ENCODE measurements at places on chromosomes 12 and 14.

- no peak for DNase-seq
Observed at GRCh38 chr12:101379149-101379548, 28.4 kb downstream of the ARL1 start.

DNA sequence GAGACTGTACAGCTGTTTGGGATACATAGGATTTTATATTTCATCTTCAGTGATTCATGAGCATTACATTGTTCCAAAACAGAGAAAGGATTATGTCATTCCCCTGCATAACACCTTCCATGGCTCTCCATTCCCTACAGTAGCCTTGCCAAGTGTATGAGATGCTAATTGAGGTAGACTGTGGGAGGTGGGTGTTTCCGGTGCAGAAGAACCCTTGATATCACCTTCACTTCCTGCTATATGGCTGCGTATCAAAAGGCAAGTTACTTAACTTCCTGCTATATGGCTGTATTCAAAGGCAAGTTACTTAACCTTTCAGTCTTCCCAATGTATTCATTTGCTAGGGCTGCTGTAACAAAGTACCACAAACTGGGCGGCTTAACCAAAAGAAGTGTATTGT, 11.2 kb downstream of the FAR2 start:
- peak; percentile 8 for DNase-seq

GRCh38 chr14:61213191-61213621, 67.9 kb downstream of the TMEM30B start:
- DNase-seq = no peak

GRCh38 chr14:32171469-32171868, 30.4 kb upstream of the RNU6-7 start:
- DNase-seq = no peak

- no peak for DNase-seq
Observed at GRCh38 chr14:62017651-62018230, 255.5 kb downstream of the SNAPC1 start.

DNA sequence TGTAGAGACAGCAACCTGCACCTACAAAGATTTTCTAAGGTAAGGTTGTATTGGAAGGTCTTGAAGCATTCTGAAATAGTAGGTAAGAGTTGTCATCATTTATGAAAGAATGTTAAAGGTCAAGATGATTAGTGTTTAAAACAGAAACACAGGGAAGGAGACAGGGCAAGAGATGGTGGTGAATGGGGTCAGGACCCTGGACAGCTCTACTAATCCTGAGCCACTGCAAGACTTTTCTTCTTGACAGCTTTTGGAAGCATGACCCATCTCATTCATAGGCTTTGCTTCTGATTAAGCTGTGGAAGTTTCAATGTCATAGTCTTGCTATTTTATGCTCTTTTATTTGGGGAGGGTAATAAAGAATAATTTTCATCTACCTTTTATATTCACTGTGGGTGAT, 75.5 kb upstream of the CAND1 start:
- peak; percentile 1 for DNase-seq

GRCh38 chr14:77323571-77323970, 2.7 kb downstream of the GSTZ1 start:
- DNase-seq = no peak

- DNase-seq = peak; percentile 23
Observed at GRCh38 chr12:9669019-9669326, 540 bp upstream of the CLEC2D start.

- DNase-seq = no peak
Observed at GRCh38 chr12:6031001-6031400, 85.9 kb upstream of the ANO2 start.

- DNase-seq = no peak
Observed at GRCh38 chr12:109983432-109984142, 12.6 kb downstream of the GIT2 start.

- no peak for DNase-seq
Observed at GRCh38 chr12:57250541-57250940, 446 bp downstream of the STAC3 start.

DNA sequence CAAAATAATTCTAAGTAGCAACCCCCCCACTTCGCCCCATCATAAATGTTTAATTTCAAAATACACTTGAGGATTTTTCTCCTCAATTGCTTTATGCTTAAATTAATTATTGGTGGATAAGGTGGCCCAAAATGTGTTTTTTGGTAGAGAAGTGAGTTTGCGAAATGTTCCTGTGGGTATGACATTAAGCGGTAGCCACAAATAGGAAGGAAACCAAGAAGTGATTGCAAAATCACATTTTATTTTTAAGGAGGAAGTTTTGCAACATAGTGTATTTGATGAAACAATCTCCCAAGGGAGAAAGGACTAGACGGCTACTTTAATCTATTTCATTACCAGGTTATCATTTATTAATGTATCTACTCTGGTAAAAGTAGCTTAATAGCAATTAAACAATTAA, 25.5 kb downstream of the SLC25A3 start:
- no peak for DNase-seq

DNA sequence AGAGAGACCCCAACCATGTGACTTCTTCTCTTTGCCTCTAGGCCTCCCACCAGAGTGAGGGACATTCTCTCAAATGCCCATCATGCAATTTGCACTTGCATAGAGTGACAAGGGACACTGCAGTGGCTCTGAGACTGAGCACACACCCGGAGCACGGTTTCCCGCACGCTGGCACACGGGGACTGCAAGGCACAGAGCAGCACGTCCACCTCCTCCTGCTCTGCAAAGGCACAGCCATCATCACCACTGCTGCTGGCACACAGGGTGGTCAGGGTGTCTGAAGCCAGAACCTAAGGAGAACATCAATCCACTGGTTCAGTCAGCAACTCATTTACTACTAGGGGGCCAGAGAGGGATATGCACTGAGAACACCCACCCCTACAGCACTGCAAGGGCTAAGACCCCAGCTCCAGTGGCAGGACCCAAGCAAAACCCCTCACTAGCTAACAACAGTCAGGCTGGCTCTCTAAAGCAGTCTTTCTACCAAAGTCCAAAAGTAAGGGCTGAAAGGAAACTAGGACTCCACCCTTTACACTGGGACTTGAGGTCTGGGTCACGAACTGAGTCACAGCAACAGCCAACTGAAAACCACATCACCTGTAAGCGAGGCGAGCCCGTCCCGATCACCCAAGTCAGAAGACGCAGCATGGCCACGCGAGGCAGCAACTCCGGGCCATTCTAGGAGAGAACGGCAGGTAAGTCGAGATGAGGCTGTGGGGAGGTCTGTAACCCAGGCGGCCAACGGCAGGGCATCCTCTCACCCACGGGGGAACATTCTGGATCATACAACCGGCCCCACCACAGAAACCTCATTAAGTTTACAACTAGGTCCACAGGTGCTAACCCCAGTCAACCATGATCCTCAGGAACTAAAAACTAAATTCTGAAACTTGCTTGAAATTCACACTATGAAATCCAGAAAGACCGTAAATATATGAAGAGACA, 37.9 kb downstream of the GCN1 start:
- peak; percentile 24 for DNase-seq

DNA sequence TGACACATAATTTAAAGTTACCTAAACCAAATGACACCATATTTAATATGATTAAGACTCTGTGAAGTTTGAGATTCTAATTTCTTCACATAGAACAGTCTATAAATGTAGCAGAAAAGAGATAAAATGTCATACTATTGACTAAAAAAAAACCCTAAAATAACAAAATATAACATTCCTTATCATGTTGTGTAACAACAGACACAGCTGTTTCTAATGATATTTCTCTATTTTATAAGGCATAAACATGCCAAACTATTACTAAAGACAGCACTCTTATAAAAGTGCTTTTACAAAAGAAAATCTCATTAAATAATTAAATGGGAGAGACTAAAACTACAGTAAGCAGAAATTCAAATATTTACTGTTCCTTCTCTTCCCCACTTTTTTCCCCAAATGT, 49.4 kb downstream of the NOVA1 start:
- no peak for DNase-seq

GRCh38 chr14:94381149-94382030, 7.0 kb downstream of the SERPINA1 start:
- DNase-seq = no peak

DNA sequence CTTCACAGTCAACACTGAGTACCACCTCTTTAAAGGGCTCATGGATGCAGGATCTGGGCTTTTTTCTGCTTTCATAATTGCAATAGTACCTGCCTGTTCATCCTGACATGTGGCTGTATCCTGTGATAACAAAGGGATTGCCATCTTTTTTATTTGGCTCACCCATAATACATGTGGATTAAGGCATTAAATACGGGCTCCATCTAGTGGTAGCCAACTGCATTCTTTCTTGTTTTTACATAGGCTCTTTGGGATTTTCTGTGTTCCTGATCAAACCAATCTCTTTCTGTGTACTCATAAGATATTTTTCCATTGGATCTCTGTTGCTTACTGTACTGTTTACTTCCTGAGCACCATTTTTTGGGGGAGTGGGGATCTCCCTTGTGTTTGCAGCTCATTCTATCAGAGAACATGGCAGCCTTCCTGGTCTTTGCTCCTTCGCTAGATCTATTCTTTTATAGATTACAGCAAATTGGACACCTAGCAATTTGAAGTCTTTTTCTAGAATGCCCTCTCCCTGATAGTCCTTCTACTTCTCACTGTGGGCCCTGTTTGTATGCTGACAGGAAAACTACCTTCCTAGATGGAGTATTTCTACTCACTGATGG, 723.4 kb upstream of the MDGA2 start:
- peak; percentile 22 for DNase-seq

DNA sequence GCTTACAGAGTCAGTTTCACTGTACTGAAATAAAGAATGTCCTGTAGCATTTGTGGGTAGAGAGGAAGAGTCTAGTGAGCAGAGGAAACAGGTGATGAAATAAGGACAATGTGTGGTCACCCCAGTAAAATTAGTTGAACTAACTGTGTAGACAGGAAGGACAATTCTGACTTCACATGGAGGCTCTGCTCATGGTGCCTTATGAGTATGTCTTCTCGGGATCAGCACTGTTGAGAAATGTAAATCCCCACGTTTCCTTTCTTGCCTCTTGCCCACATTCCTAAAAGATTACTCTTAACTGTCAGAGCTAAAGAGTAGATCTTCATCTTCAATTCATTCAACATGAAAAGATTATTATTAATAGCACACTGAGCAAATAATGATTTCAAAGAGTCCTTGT, 113.2 kb upstream of the FLRT2 start:
- no peak for DNase-seq

GRCh38 chr12:5417500-5417899, 14.4 kb upstream of the NTF3 start:
- DNase-seq = no peak

DNA sequence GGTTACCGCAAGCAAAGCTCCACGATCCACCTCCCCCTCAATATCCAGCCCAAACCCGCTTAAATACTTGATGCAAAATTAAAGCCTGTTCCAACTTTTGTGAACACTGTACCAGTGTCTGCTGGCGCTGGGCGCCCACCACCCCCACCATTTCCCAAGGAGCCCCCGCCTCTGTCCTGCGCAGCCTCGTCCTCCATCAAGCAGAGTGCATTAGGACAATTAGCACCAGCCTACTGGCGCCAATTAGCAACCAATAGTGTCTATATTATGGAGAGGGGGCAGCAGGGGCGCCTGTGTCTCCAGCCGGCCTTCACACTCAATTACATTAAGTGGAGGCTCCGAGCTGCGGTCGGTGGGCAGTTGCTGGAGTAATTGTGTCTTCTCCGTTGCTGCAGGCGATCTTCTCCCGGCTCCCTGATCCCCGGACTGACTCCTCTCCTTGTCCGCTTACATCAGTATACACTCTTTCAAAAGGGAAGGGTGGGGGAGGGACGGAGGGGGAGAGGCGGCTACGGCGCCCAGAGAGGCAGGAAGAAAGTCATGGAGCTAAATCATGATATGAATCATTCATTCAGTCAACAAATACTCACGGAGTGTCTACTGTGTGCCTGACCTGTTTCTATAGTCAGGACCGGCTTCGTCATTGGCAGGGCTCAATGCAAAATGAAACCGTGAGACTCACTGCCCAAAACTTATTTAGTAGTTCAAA, 707.3 kb downstream of the MED13L start:
- DNase-seq = no peak

- no peak for DNase-seq
Observed at GRCh38 chr12:54683398-54683797, 35.2 kb upstream of the DCD start.

- DNase-seq = peak; percentile 31
Observed at GRCh38 chr14:58639842-58640484, 2.2 kb downstream of the DACT1 start.

DNA sequence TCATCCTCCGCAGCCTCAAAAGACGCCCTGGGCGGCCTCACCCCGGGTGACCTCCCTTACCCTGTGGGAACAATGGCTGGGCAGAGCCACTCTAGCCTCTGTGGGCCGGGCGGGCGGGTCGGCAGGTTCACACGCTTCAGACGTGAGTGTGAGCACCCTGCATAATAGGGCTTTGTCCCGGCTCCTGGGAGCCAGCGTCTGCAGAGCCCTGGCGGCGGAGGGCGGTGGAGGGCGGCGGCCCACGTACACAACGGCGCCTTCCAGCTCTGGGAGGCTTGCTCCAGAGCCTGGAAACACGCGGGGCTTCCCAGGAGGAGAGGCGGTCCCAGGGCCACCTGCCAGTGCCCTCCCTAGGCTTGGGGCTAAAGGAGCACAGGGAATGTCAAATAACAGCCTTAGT, 205.6 kb downstream of the BCL11B start:
- DNase-seq = no peak

GRCh38 chr14:69298131-69299071, 38.4 kb downstream of the GALNT16 start:
- DNase-seq = no peak

- no peak for DNase-seq
Observed at GRCh38 chr12:41089438-41089837, 98.7 kb upstream of the PDZRN4 start.

- peak; percentile 69 for DNase-seq
Observed at GRCh38 chr12:96578526-96579125, 89.2 kb downstream of the CFAP54 start.

Data from activated CD4-positive, alpha-beta T cell treated with anti-CD3 and anti-CD28 coated beads, Interleukin-2, Interleukin-4, amounts not matched to agents 100 ng/mL and 50 ng/mL, durations not matched to agents 16 hours and 8 hours (primary cell).